ENCODE measurements at places on chromosomes 3 and 15.

GRCh38 chr3:11566916-11567315 lies 76.8 kb downstream of the VGLL4 start:
- no peak for DNase-seq

DNA sequence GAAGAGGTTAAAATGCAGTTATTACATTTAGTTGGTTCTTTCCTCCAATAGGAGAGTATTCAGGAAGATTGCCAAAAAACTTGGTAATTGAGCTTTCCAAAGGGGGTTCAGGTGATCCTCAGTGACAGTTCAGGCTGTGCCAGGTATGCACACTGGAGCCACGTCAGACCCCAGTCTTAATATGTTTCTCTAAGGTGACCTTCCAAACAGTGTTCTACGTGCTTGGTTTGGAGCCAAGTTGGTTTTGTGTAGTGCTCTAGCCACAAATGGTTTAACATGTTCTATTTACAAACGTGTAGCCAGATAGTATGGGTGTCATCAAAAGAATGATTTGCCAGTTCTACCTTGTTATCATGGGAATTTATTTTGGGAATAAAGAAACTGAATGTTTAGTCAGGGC lies 21.0 kb downstream of the CTDSPL start:
- no peak for DNase-seq

GRCh38 chr15:48642795-48643194 lies 2.7 kb downstream of the FBN1 start:
- DNase-seq = no peak

DNA sequence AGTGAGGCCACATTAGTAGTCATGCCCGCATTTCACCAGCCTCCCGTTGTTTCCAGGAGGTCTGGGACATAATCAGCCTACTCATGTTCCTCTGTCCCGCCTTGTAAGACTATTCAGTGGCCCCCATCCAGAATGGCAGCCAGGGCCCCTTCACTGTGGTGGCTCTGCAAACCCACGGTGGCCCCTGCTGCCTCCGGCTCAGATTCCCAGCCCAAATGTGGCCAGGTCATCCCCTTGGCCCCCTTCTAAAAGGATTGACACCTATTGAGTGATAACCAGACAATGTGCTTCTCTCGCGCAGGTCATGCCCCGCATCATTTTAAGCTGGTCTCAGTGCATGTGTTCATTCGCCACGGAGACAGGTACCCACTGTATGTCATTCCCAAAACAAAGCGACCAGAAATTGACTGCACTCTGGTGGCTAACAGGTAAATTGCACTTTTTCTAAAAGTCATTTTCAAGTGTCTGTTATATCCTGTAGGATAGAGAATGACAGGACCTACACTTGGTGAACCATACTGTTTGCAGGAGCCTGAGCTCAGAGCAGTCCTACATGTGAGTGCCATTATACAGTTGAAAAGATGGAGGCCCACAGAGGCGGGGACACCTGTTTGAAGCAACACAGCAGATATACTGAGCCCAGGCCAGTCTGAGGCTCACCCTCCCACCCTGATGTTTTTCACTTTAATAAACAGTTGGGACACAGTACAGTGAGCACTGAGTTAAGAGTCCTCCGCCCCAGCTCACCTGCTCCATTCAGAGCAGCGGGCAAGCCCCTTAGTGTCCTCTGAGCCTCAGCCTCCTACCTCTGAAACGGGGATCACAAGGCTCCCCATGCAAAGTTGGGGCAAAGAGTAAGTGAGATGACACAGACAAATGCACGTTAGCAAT lies 47.7 kb downstream of the PXYLP1 start:
- no peak for DNase-seq

DNA sequence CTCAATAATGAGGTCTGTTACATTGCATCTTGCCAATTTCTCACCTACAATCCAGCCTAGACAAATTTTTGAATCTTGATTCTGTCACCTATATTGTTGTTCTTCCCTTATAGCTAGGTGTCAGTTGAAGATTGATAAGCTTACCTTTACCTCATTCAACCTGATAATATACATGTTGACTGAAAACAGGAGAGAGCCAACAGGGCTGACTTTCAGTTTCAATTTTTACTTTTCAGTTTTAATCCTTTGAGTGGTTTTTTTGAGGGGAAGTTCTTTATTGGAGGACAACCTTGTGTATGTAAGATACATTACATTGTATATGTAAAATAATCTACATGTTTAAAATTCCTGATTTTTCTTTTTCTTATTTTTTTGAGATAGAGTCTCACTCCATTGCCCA lies 5.8 kb downstream of the ATP13A5 start:
- no peak for DNase-seq

DNA sequence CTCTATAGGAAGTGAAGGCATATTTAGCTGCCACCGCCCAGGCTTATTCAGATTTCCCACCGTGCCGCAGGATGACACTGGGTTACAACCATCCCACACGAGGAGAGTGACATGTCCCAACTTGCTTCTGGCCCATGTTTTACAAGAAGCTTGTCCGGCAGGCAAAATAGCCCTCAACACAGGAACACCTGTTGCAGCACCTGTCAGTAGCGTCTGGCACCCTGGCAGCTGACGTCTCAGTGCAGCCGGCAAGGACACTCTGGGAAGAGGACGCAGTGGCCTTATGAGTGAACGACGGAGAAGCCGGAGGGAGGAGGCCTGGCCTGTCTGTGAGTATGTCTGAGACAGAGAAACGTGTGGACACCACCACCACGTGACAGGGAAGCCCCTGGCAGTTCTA lies 32.1 kb downstream of the FAM174B start:
- no peak for DNase-seq

GRCh38 chr15:97995881-97996603 lies 35.5 kb downstream of the ARRDC4 start:
- DNase-seq = no peak

GRCh38 chr15:88970232-88970631 lies 57.1 kb upstream of the MFGE8 start:
- DNase-seq = no peak

DNA sequence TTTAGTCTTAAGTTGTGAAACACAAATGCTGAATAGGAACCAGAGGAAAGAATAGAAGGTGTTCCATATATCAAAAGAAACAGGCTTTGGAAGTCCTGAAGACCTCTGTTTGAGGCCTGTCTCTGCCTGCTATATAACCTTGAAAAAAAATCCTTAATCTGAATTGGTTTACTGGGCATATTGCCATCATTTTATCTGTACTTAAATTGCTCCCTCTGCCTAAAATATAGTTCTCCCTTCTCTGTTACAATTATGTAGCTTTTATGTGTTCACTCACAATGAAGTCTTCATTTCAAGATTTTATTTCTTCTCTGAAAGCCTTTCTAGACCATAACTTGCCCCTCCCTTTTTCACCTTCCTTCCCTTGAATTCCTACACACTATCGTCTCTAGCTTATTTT lies 21.2 kb downstream of the ARL13B start:
- no peak for DNase-seq

DNA sequence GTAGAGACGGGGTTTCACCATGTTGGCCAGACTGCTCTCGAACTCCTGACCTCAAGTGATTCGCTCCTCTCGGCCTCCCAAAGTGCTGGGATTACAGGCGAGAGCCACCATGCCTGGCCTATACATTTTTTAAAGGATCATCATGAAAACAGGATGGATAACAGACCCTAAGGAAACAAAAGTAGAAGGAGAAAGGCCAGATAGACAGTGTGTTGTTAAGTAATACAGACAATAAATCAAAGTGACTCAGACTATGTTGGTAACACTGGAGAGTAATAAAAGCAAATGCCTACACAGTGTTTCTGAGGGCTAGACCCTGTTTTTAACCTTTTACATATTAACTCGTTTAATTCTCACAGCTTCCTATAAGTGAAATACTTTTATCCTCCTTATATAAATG lies 133.8 kb upstream of the MCTP2 start:
- no peak for DNase-seq

DNA sequence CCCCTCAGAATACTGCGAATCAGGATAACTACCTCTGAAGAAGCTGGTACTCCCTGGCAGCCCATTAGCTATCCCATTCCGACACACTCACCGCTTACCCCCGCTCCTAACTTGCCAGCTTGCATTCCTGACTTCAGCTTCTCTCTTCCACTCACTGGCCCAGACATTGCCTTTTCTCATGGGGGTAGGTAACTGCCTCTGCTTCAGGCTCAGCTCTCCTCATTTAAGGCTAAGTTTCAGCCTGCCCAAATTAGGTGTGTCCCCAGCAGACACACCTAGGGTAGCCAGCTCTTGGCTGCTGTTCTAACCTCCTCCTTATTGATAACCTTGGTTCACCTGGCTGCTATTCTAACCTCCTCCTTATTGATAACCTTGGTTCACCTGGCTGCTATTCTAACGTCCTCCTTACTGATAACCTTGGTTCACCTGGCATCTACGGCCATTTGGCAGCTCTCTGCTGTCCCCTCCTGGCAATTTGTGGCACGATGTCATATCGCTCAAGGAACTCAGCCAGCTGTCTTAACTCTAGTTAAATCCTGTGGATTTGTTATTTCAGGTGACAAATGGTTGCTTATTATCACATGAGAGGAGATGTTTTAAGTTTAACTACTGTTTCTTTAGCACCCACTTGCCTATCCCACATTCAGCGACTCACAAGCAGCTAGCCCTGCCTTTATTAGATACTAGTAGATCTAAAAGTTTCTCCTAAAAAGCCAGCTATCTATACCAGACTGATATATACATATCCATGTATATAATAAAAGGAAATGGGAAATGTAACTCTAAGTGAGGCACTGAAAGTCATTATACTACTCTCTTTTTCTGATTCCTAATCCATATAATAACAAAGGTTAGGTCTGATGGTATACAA lies 106.5 kb upstream of the ACP3 start:
- no peak for DNase-seq

- DNase-seq = no peak
These were observed 39.0 kb upstream of the BLM start for GRCh38 chr15:90677807-90678790.

- no peak for DNase-seq
These were observed 117.7 kb downstream of the ALDH1A2 start for GRCh38 chr15:57947781-57948180.

GRCh38 chr15:101169495-101170071 lies 82.3 kb downstream of the CHSY1 start:
- no peak for DNase-seq

DNA sequence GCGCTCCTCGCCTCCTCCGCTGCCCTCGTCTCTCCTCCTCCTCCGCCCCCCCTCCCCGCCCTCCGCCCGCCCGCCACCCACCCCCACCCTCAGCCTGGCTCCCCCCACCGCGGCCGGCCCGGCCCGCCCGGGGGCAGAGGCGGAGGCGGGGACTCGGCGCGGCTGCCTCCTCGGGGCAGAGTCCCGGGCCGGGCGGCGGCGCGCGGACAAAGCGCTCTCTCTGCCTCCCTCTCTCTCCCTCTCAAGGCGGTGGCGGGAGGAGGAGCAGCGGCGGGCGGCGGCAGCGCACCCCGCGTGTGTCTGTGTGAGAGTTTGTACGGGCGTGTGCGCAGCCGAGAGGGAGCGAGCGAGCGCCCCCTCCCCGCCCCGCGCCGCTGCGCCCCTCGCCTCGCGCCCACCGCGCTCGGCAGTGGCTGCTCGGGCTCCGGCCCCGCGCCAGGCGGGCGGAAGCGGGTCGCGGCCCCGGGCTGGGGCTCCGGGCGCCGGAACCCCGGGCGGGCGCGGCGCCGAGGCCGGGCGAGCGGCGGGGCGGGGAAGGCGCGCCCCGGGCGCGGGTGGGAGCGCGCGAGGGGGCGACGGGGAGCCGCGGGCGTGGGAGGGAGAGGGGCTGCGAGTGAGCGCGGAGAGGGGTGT lies at the start of gene IGF2BP2:
TSS of gene IGF2BP2 (minus strand) at position 37 of the 633 bp plus-strand sequence. CDS start 82 bp downstream, outside the sequence.
- no peak for DNase-seq

- DNase-seq = no peak
These were observed 90.5 kb upstream of the PLCL2 start for GRCh38 chr3:16794257-16794656.

DNA sequence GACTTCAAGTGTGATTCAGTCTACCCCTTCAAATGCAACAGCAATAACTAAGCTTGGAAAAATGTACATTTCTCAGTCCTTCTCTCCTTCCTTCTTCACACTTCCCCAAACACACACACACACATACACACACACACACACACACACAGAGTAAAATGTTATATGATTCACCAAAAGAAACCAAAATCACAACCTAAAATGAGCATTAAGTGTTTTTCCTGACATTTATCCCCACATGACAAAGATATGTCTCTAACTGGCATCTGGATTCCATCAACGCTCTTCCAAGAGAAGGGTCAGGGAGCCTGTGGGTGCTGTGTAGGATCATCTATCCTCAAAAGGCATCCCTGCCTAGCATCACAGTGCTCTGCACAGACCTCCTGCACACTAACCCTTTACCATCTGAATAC lies 21.0 kb downstream of the PDZRN3 start:
- DNase-seq = no peak

DNA sequence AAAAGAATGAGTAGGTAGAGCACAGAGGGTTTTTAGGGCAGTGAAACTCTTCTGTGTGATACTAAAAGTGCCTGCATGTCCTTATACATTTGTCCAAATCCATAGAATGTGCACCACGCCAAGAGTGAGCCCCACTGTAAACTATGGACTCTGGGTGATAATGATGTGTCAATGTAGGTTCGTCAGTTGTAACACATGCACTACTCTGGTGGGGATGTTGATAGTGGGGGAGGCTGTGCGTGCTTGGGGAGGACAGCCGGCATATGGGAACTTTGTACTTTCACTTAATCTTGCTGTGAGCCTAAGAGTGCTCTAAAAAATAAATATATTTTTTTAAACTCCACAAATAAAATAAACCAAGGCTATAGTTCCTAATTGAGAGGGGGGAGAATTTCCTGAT lies 319.2 kb downstream of the SHQ1 start:
- DNase-seq = no peak

DNA sequence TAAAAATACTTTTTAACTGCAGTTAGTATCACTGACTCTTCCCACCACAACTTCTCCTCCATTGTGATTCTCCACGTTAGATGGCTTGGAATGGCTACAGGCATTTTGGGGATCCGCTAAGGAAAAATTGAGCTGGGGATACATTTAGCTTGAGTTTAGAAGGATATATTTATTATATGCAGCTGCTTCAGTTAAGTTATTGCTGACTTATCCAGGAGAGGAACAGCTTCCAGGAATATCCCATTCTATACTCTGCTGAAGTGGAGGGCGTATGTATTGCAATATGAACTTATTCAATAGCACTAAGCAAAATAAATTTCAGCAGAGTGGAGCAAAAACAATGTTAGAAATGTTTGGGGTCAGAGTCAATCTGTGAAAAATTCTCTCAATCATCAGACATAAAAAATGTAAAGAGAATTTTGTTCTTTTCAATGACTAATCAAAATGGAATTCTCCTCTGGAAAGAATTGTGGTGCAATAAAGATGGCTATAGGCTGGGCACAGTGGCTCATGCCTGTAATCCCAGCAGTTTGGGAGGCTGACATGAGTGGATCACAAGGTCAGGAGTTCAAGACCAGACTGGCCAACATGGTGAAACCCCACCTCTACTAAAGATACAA lies 84.7 kb downstream of the NCEH1 start:
- no peak for DNase-seq

DNA sequence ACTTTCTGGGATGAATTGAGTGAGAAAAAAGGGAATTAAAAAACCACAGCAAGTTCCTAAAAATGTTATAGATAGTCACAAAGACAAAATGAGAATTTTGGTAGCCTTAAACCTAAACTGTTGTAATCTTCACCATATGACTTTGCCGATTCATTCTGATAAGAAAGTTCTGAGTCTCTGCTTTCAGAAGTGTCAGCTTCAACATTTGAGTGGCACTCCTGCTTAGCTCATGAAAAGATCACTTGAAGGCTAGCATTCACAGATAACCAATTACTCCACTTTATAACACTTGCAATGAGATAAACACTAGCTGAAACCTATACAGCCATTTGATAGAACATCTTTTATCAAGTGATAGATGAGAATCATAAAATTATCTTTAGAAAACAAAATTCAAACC lies 288.1 kb upstream of the POU1F1 start:
- DNase-seq = no peak

GRCh38 chr15:40392986-40393948 lies 10.7 kb downstream of the KNSTRN start:
- DNase-seq = no peak

Measured in activated CD4-positive, CD25-positive, alpha-beta regulatory T cell (primary cell).